ENCODE measurements at places on chromosomes 13 and 19.

- DNase-seq: no peak
Measured at GRCh38 chr19:1090731-1091543, 4.2 kb downstream of the POLR2E start.

DNA sequence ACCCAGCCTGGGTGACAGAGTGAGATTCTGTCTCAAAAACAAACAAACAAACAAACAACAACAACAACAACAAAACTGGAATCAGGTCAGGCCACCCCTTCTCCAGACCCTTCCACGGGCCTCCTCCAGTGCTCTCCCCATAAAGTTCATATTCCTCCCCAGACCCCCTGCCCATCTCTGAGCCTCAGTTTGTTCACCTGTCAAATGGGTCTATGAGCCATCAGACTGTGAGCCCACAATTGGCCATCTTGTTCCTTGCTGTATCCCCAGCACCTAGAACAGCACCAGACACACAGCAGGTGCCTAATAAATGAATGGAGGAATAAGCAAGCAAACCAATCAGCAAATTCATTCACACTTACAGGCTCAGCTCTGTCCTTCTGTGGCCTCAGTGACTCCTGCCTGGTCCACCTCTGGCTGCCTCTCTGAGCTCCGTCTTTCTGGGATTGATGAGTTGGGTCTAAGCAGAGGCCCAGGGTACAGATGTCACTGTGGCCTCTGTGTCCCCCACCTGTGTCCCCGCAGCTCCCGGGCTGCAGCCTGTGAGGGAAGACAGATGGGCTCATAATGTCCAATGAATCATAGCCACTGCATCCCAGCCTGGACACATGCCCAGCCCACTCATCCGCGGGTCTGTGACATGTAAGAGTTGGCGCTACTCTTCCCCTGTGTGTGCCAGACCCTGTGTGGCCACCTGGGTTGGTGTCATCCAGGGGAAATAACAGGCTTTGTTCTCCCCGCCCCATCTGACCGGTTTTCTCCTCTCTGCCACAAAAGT is 19.6 kb upstream of the PTPRS start:
- no peak for DNase-seq

DNA sequence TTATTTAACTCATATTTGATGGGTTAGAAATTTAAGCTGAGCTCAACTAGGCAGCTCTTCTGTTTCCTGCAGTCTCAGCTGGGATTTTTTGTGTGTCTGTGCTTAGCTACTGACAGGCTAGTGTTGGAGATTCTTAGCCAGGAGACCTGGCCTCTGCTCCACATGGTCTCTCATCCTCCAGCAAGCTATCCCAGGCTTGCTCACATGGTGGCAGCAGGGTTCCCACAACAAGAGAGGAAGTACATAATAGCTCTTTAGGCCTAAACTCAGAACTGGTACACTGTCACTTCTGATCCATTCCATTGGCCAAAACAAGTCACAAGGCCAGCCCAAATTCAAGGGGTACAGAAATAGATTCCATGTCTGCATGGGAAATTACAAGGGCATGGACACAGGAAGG is 406.2 kb downstream of the SUCLA2 start:
- DNase-seq: no peak

- no peak for DNase-seq
Measured at GRCh38 chr13:22944378-22944777, 236.4 kb upstream of the SGCG start.

GRCh38 chr13:71015516-71015915 is 851.5 kb downstream of the DACH1 start:
- DNase-seq: no peak

DNA sequence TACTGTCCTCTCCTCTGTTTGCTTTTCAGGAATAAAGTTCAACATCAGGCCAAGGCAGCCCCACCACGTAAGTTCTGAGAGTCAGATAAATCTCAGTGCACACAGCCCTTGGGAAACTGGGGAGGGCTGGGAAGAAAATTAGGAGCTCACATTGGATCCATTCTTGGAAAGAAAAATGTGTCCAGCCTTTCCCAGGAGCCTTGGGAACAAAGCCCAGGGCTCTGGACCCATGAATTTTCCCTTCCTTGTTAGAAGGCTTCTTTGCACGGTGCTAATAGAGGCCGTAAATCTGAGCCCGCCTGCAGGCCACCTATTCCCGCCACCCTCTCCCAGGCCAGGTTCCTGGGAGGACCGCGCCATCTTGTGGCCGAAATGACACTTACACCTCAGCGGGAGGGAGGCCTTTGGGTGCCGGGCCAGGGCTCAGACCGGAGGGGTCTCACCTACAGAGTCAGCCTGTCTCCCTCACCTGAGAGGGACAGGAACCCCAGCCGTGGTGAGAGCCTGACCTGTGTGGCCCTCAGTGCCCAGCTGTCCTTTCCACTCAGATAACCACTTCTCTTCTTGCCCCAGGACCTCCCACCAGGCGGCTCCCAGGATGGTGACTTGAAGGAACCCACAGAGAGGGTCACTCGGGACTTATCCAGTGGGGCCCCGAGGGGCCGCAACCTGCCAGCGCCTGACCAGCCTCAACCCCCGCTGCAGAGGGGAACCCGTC is 25.1 kb upstream of the KCTD15 start:
- peak; percentile 55 for DNase-seq

- no peak for DNase-seq
Measured at GRCh38 chr19:15550929-15551292, 42.6 kb downstream of the CYP4F22 start.

DNA sequence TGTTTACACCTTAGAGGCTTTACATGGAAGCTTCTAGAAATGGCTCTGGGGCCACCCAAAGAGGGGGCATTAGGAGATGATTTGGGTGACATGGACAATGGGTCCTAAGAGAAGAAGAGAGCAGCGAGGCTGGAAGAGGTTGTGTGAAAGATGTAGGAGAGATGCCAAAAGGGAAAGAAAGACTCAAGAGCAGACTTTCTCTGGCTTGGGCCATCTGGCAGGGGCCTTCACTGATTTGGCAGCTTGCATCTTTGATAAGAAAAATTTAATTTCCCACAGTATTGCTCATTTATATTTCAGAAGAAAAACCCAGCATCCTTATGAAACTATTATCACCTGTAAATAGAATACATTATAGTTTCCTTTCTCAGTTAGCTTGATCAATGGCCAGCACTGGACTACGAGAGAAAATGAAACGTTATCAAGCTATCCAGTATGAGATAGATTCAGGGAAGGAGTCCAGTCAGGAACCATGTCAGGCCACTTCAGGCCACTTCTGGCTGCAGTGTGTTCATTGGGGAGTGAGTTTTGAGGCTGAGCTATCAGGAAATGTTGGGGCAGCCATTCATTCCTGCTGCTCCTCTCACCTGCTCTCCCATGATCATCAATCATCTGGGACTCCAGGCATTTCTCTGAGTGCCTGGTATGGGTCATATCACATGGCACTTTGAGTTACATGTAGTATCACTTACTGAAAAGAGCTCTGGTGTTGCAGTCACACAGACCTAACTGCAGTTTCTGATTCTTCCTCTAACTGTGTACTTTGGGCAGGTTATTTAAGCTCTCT is 10.3 kb downstream of the SCEL start:
- DNase-seq: no peak

GRCh38 chr13:41611385-41611784 is 154.0 kb downstream of the RGCC start:
- no peak for DNase-seq

DNA sequence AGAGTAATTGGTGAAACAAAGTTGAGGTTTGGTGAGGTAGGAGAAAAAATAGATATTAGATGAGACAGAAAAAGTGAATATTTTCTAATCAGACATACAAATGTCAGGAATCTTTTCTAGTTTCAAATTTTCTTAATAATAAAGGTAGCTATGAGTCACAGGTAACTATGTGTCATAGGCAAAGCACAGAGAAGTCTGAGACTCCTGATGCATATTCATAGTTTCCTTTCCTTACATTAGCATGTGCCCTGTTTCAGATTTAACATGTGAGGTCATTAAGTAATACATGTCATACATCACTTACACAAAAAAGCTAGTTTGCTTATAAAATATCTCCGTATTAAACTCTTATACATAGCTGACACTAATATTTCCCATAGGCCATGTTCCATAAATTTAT is 1141.3 kb upstream of the PCDH20 start:
- DNase-seq: no peak

DNA sequence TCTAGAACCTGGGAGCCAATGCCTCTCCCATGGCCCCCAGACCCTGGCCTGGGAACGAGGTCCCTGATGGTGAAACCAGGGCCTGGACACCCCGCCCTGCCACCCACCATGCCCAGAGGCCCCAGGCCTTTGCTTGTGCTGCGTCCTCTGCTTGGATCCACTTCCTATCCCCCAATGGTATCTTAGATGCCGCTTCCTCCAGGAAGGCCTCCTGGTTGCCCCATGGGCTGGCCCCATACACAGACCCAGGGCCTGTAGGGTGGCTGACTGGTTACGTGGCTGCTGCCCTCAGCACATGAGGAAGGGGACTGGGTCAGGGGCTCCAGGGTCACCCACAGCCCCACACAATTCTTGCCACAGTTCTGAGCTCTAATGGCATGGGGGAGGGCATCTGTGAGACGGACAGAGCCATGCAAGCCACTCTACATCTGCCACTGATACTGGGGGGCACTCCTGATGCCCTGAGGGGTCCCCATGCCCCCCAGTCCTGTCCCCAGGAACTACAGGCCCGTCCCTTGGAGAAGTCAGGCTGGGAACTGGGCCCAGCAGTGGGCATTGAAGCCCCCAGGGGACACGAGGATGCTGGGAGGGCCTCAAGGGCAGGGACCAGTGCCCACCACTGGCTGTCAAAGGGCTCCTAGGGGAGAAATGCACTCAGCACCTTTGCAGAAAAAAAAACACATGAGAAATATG is 5.0 kb downstream of the RPL36 start:
- DNase-seq: no peak

GRCh38 chr13:35164324-35164932 is 222.4 kb downstream of the NBEA start:
- no peak for DNase-seq

DNA sequence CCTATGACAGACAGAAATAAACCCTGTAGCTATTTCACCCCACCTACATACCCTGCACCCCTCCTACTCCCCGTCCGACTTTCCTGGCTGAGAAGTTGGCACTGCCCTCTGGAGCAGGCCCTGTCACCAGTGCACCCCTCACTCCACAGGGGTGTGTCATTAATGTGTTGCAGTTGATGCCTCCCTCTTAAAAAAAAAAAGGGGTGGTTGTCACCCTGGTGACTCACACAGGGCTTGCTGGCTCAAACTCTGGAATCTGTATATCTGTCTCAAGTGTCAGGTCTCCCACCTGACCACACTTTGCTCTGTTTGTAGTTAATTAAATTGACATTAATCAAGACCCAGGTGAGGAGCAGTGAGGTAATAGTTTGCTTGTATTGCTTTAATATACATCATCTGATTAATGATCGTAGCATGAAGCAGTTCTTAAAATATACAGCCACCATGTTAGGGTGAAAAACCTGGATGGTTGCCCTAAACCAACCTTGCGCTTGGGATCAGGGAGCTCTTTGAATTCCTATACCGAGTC is 2.0 kb upstream of the GATAD2A start:
- DNase-seq: peak; percentile 43

- no peak for DNase-seq
Measured at GRCh38 chr13:51637852-51638215, 53.6 kb downstream of the WDFY2 start.

DNA sequence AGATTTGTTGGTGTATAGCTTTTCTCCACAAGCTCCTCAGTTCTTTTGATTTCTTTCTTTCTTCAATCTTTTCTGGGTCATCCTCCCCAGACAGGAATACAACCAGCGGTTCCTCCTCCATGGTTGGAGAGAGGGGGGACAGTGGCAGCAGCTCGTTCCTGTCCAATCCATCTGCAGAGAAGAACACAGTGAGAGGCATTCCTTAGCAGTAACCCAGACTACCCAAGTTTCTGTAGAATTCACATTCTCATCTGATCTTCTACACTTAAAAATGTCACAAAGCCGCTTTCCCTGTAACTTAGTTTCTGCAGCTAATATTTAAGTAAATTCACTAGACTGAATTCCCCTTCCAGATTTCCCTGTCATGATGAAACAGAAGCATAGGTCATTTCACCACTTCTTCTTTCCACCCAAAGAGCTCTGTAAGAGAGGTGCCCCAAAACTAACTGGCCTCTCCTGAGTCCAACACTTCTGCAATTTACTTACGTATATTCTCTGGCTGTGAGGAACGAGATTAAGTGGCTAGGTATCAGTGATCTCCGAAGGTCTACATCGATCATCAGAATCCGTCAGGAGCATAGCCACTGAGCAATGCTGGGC is 171.9 kb downstream of the TBC1D4 start:
- no peak for DNase-seq

- DNase-seq: no peak
Measured at GRCh38 chr13:97185291-97185690, 36.8 kb upstream of the MBNL2 start.

- DNase-seq: no peak
Measured at GRCh38 chr19:823565-824121, 1.9 kb upstream of the PLPPR3 start.

DNA sequence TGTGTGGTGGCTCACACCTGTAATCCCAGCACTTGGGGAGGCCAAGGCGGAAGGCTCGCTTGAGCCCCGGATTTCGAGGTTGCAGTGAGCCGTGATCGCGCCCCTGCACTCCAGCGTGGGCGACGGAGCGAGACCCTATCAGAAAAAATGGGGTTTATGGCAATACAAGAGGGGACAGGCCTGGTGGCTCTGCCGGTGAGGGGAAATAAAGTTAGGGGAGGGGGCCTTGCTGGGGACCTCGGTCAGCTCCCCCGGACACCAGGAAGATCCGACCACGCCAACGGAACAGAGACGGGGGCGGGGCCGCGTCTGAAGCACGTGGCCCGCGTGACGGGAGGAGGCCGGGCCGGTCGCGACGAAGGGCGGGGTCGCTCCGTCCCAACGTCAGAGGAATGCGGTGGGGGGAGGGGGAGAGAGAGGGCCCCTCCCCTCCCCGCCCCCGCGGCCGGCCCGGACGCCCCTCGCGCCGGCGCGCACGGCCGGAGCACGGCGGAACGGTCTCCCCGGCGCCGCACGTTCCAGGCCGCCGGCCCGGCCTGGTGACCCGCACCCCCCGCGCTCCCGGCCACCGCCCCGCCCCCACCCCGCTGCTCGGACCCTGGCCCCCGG is 1.9 kb upstream of the HNRNPL start:
- DNase-seq: peak; percentile 94

GRCh38 chr13:95381212-95381527 is 79.9 kb upstream of the ABCC4 start:
- no peak for DNase-seq
